ENCODE measurements at places on chromosomes 11 and 22.

DNA sequence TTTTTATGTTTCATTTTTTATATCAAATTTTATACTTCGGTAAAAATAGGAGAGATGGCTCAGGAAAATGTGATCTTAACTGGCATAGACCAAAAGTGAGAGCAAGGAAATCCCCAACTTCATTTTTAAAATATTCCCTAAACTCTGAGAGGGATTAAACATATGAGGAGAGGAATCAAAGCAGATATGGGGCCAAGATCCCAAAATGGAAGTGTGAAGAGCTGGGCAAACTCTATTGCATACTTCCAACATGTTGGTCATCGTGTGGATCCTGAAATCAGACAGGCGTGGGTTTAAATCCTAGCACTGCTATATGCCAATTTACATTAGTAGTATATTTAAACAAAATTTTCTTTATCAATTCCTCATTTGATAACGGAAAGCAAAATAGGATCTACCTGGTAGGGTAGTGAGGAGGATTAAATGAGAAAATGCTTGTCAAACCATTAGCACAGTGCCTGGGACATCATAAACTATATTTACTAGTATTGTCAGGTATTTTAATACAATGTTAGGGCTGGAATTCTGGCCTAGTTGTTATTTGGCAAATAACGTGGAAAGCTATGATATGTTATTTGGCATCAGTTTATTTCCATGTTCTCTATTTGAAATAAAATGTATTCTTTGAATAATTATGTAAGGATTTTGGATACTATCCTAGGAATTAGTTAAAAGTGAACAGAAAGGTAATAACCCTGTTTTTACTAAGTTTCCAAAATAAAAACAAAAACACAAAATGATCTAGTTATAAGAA is 392.8 kb upstream of the CCDC90B start:
- no peak for DNase-seq

GRCh38 chr22:22728382-22728781 is 84.0 kb downstream of the GGTLC2 start:
- DNase-seq: no peak

DNA sequence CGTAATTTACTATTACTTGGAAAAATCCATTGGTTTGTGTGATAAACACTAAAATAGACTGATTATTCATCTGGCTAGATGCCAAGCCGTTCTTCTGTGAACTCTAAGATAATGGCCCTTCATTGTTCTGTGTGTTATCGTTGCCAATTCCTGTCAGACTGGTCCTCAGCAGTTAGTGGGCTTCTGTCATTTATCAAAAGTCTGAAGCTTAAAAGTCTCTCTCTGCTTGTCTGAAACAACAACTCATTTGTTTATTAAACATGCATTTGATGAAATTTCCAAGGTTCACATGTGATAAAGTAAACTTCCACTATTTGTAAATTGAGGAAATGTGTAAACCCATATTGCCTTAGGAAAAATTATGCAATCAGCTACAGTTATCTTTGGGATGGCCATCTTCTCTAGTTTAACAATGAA is 21.1 kb upstream of the RDX start:
- DNase-seq: no peak

- DNase-seq: no peak
Measured at GRCh38 chr11:63672936-63673539, 1.9 kb upstream of the ATL3 start.

DNA sequence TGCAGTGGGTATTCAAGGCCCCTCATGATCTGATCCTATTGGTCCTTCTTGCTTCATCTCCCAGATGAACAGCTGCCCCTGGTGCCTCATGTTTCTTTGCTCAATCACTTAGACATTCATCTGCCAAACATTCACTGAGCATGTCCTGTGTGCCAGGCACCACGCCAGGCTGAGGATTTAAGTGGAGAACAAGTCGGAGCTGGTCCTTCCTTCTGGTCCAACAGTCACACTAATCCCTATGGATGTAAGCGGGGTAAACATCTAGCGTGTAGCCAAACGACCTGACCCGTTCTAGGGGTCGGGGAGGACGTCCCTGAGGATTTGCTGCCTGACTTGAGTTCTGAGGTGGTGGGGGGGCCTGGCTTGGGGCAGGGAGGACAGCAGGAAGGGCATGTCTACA is 21.9 kb downstream of the ZMAT5 start:
- DNase-seq: no peak

DNA sequence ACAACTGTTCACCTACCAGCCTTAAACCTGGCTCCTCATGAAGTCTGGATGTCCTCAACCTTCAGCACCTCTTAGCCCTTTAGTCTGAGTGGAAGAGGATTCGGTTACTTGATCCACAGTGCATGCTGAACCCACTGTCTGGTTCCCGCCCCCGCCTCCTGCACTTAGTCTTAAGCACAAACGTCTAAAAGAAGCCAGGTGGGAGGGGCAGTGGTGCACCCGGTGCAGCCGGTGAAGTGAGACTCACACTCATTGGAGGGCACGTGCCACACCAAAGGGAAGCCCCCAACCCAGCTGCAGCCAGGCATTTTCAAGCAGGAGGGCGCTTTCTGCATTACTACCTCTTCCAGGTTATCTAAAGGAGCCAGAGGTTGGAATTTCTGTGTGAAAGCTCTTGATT is 146.8 kb downstream of the COMMD9 start:
- DNase-seq: no peak

DNA sequence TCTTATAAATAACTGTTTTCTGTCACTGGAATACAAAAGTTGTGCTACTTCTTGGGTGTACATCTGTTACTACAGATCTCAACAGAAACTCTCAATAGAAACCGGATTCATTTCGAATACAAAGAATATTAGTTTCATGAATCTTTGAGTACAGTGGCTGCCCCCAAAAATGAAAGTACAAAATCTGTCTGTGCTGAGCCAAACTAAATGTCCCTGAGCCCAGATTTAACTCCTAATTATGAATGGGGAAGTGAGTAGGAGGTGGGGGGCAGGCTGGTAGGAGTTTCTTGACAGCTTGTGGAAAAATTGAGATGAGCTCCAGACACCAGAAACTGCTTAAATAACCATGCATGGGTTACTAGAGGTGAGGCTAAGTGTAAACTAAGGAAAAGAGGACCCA is 41.6 kb downstream of the PITPNB start:
- no peak for DNase-seq

DNA sequence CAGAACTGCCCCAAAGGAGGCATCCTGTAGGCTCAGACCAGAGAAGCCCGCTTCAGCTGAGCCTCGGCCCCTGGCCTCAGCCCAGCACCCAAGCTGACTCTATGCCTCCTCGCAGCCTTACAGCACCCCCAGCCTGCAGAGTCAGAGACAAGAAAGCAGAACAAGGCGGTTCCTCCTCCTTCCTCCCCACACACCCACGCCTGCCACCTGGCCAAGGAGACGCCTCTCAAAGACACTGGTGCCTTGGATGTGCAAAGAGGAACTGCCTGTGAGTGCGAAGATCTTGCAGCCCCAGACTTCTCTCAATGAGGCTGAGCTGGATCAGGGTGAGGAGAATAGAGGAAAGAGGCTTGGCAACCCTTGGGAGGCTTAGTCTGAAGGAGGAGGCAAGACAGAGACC is 60.2 kb downstream of the PDE2A start:
- no peak for DNase-seq

GRCh38 chr11:131816051-131816450 is 445.6 kb downstream of the NTM start:
- no peak for DNase-seq

GRCh38 chr11:93239966-93240365 is 42.2 kb upstream of the SLC36A4 start:
- DNase-seq: no peak

DNA sequence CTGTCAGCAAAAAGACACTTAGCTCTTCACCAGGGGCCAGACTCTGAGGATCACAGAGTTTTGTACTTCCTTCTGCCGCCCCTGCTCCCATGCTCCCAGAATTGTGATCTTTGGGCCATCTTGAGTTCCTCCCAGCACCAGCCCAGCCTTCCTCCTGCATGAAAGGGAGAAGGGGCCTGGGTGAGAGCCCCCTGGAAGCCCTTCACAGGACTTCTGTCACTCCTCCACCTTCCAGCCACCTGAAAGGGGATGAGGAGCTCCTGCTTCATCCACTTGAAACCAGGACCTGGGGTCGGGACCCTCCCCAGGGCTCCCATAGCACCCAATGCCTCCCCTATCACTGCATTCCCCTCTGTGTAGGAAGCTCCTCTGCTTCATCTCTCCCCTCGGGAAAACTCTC is 174.2 kb downstream of the BUD13 start:
- DNase-seq: no peak

DNA sequence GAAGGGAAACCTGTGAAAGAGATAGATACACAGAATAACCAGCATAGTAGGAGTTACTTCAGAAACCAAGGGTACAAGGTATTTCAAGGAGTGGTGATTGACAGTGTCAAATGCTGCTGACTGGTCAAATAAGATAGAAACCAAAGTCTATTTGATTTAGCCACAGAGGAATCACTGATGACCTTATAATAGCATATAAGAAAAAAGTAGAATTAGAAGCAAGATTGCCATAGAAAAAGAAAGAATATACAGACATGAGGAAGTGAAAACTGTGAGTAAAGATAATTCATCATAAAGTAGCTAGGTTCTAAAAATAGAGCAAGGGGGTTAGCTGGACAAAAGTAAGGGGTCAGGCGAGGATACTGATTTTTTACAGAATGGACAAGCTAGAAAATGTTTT is 14.2 kb downstream of the ZBTB44 start:
- no peak for DNase-seq

GRCh38 chr22:27477171-27477570 is 324.4 kb downstream of the MN1 start:
- DNase-seq: no peak

- no peak for DNase-seq
Measured at GRCh38 chr11:128906185-128907050, 15.3 kb downstream of the KCNJ5 start.

DNA sequence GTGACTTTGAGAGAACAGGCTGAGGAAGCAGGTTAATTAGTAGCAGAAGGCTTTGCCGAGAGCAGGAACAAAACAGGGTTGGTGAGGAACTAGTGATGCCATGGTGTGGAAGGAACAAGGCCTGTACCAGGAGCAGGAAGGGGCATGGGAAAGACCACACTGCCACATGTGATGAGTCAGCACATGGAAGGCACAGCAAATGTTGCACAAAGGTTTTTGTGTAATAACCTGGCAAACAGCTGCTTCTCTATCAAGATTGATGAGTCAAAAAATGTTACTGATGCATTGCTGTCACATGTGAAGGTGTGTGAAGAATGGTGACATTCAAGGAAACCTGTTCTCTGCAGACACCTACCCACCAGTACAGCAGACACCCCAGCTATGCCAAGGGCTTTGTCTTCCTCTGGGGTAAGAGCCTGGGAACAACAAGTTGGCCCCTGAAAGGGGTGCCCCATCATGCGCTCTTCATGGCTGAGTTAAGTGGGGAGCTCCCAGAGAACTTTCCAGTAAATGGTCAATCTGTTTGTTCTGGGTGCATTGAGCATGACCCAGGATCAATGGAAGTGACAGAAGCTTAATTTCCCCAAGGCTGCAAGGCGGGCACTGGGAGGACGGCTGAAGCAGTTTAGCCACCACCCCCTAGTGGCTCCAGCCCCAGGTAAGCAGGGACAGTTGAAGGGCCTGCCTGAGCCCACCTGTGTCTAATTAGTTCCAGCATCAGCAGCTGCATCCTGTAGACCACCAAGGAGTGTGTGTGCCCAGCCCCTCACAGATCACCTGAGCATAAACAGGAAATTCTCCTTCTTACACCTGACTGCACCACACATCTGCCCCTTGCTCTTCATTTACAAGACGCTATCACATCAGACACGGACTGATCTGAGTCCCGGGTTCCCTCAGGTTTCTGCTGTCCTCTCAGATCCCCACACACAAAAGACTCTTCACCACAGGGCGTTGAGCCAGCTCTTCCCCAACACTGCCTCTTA is 47.6 kb downstream of the GGTLC2 start:
- no peak for DNase-seq

GRCh38 chr11:135075740-135076139 is 663.7 kb upstream of the B3GAT1 start:
- DNase-seq: peak; percentile 20

DNA sequence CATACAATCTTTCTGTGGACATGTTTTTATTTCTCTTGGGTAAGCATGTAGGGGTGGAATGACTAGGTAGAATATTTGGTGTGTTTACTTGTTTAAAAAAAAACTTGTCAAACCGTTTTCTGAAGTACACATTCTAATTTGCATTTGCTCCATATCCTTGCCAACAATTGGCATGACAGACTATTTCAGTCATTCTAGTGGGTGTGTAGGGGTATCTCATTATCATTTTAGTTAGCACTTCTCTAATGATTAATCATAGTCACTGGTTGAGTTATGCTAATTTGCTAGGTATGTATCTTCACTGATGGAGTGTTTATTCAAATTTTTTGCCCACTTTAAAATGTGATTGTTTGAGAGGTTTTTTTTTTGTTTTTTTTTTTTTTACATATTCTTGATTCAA is 64.3 kb downstream of the C11orf65 start:
- DNase-seq: no peak

DNA sequence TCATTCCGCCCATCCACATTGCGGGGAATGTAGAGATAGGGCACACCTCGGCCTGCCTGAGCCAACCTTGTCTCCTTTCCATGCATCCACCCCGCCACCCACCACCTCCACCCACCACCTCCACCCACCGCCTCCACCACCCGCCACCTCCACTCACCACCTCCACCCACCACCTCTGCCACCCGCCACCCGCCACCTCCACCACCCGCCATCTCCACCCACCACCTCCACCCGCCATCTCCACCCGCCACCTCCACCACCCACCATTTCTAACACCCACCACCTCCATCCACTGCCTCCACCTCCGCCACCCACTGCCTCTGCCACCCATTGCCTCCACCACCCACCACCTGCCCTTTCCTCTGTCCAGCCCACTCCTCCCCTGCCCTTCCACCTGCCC is 78.4 kb downstream of the IGLL1 start:
- DNase-seq: no peak

- no peak for DNase-seq
Measured at GRCh38 chr11:82303671-82304070, 430.0 kb downstream of the FAM181B start.

GRCh38 chr11:103898577-103899336 is 137.7 kb upstream of the DDI1 start:
- DNase-seq: no peak

- DNase-seq: no peak
Measured at GRCh38 chr22:19994851-19995610, 21.6 kb downstream of the ARVCF start.

DNA sequence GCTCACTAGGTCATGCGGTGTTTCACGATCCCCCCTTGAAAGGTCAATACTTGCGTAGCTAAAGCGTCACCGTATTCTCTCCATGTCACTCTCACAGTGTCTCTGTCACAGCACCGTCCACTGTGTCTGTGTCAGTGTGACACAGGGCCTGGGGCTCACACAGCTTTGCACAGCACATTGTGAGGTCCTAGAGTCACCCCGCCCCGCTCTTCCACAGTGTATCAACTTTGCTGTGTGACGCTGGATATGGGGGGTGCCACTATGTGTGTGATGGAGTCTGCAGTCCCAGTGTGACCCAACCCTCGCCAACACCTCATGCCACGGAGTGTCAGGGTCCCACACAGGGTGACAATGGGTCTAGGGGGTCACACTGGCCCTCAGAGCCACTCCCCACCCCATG is 583 bp downstream of the P4HA3 start:
- no peak for DNase-seq

Measured in CD4-positive, alpha-beta T cell treated with Interleukin-6 for 4 hours (primary cell).